Posterior cingulate gyrus (tissue), 11 donors: ENCODE measurements at places on chromosomes 1 and 21.

- DNase-seq: no peak
Observed at GRCh38 chr1:100750005-100750885, 30.7 kb downstream of the VCAM1 start.

GRCh38 chr1:48659801-48660200 is 116.9 kb downstream of the BEND5 start:
- no peak for DNase-seq

DNA sequence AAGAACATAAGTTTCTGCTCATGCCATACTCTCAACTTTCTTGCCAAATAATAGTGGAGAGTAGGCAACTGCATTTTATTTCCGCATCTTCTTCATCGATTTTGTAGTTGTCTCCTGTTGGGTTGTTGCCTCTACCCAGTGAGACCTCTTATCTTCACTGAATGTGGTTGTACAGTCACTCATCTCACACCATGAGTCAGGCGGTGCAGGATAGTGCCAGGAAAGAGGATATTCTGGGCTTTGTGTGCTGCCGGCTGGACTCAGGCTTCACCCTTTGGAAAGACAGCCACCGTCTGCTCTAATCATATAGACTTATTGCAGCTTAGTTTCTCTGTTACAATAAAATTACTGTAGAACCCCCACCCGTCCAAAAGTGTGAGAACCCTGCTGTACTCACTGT is 154.3 kb upstream of the USP24 start:
- no peak for DNase-seq

DNA sequence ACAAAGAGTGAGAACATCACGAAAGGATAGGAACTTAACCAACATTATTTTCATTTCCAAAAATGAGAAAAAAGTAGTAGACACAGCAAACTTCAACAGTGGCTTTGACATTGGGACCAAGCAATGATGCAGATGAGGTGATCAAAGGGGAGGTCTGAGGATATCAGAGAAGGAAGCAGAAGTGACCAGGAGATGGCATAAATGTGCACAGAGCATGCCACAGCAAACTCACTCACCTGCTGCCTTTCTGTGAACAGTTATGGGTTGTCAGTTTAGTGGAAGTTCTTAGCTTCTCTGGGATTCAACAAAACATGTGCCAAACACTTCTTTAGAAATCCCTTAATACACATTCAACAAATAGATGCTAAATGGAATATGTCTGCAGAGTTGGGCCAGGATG is 290.1 kb downstream of the PLPP3 start:
- DNase-seq: no peak

GRCh38 chr1:178938101-178938958 is 67.5 kb upstream of the ANGPTL1 start:
- no peak for DNase-seq

DNA sequence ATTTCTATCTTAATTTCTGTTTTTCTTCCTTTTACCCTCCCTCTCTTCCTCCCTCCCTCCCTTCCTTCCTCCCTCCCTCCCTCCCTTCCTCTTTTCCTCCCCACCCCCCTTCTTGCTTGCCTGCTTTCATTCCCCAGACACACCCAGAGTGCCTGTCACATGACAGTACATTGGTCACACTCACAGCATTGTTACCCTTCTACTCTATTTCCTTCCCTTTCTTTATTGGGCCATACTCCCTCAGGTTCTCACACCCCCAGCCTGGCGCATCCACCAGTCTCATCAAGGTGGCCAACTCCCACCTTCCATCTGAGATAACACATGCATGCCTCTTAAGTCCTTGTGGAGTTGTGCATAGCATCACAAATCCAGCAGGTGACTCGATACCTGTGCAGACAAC is 10.9 kb downstream of the TMPRSS3 start:
- no peak for DNase-seq

GRCh38 chr1:41583658-41584547 is 99.4 kb upstream of the EDN2 start:
- no peak for DNase-seq

DNA sequence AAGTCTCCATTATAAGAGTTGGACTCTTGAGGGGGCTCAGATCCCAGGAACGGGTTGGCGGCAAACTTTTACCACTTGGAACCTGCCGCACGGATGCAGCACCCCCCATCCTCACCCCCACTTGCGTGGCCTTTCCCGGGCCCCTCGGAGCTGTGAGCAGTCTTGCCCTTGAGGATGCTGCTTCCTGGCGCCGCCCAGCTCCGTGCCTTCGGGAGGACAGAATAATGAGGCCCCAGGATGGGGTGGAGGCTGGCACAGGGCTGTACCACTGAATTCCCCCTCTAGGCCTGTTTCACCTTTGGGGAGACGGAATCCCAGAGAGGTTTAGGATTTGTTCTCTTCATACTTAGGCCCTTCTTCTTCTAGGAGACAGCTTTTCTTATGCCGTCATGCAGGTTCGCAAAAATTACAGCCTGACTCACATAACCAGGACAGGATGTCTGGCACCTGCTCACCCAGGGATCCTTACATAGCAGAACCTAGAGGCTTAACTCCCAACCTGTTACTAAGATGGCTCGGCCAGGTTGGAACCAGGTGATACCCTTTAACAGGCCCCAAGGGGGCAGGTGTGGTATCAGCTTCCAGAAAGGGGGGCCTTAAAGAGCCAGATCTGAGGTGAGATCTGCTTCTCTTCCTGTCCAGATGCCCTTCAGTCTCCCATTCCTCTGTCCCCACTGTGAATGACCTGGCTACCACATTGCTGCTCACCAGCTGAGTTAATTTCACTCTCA is 1.5 kb downstream of the TRNP1 start:
- DNase-seq: no peak

- no peak for DNase-seq
Observed at GRCh38 chr1:81369833-81370232, 430.9 kb upstream of the ADGRL2 start.

DNA sequence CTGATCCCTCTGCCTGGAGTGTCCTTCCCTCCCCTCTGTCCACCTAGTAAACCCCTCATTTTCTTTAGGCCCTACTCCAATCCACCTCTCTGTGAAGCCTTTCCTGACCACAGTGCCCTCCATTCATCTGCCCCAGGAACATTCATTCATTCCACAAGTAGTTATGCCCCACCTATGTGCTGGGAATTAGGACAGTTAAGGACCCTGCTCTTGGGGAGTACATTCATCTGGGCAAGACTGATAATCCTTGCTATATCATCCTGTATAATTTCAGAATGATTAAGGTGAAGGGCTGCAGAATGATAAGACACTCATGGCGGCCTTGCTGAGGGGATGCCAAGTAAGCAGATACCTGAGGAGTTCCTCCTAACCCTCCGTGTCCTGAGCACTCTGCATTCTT is 10.3 kb upstream of the FAM20B start:
- no peak for DNase-seq

- DNase-seq: no peak
Observed at GRCh38 chr1:21721295-21721985, 52.3 kb upstream of the RAP1GAP start.

DNA sequence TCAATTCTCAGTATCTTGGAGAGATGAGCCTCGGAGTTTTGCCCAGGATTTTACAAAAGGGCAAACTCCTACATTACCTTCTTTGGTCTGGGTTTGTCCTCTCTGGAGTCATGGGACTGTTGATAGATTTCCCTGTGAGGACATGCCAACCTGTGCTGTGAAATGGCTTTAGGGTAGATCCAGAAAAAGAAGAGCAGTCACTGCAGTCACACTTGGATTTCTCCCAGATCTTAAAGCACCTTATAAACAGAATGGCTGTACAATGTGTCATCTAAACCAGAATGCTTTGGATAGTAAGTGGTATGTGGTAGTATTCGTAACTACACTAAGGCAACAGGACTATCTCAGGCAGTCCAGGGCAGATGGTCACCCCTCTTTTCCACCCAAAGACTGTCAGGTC is 1.9 kb upstream of the CSRP1 start:
- no peak for DNase-seq

- no peak for DNase-seq
Observed at GRCh38 chr21:15121655-15122120, 56.9 kb upstream of the NRIP1 start.

GRCh38 chr1:30749691-30750583 is 7.6 kb downstream of the LAPTM5 start:
- peak; percentile 0 for DNase-seq

DNA sequence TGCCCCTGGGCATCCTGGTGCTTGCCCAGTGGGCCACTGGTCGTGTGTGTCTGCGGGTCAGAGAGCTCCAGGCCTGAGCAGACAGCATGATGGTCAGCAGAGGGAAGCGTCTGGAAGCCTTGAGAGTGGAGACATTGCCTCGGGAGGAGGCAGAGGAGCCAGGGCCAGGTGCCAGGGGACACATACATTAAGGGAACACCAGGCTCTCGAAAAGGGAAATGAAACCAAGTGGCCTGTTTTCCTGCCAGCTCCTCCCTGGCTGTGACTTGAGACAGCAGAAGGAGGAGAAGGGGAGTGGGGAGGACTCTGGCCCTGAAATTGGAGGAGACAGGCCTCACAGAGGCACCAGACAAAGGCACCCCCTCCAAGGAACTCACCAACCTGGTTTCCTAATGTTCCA is 62.4 kb upstream of the LRP8 start:
- DNase-seq: no peak

DNA sequence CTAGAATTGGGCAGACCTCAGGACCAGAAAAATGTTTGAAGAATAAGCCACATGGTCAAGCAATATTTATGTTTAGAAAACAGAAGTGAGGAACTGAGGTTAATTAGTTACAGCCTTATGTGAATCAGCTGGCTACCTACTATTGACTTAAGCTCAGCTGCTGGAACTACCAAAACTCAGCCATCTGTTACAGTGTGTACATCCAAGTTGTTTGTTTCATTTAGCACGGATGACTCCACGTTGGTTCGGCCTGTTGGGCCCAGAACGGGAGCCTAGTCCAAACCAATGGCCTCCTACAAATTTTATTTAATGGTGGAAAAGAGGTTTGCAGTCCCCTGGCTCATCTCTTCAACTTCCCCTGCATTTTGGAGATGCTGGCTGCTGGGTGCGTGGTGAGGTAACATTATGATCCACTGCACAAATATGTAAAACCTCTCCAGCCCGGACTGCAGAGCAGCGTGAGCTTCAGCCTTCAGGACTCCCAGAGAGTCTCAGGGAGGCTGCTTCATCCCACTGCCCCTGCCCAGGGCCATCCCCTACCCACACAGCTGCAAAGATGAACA is 143.4 kb downstream of the ZZZ3 start:
- DNase-seq: no peak

GRCh38 chr1:184329962-184330868 is 56.6 kb upstream of the C1orf21 start:
- no peak for DNase-seq

GRCh38 chr1:234244482-234244881 is 128.8 kb upstream of the COA6 start:
- no peak for DNase-seq

DNA sequence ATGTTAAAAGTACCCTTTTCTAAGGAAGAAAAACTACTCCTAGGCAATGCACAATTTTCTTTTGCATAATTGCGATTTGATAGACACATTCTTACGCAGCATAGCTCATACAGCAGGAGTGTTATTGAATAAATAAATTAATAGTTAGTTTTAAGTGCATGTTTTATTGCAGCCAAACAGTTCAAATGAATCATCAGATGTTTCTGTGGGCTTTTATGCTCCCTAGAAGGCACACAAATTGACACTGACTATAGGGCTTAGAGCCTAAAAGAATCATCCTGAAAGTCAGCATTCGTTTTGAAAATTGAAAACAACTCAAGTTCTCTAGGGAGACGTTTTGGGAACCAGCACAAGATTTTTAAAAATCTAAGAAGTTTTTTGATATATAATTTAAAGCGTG is 411.9 kb downstream of the HLX start:
- DNase-seq: no peak

- DNase-seq: no peak
Observed at GRCh38 chr1:39818482-39818881, 29.8 kb upstream of the BMP8B start.

DNA sequence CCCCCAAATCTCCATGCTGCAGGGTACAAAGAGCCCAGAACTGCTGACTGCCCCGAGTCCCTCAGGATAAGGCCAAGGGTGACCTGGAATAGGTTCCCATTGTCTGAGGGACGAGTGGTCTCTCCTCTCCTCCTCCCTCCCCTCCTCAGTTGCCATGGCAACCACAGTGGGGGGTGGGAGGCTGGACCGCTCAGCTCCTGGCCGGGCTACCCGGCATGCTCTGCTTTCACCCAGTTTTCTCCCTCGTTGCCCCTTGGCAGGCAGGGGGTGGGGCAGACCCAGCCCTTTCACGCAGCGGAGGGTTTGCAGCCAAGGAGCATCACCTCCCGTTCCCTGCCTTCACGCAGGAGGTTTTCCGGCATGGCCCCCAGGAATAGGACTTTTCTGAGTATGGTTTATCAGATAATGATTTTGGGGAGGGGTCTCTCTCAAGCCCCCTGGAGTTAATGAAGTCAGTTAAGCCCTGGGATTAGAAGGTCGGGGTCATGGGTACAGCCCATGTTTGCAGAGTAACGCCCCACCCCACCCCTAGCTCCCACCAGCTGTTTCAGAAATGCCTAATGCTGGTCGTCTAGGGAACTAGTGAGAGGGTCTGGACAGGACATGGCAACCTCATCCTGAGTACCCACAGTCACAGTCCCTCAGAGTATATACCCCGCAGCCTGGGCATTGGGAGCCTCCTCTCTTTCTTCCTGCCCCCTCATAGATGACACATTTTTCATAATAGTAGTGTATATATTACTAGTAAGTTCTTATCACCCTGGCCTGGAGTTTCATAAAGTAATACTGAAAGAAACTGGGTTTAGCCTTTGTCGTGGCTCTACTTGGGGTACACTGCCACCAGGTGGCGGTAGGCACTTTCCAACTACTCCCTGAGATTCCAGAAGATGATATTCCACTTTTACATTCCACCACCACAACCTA is 20.7 kb downstream of the C1QB start:
- peak; percentile 65 for DNase-seq
